ENCODE measurements at places on chromosomes 3 and 15.
A peak's percentile ranks its signal among the peaks of the same experiment; 100 is the strongest.

DNA sequence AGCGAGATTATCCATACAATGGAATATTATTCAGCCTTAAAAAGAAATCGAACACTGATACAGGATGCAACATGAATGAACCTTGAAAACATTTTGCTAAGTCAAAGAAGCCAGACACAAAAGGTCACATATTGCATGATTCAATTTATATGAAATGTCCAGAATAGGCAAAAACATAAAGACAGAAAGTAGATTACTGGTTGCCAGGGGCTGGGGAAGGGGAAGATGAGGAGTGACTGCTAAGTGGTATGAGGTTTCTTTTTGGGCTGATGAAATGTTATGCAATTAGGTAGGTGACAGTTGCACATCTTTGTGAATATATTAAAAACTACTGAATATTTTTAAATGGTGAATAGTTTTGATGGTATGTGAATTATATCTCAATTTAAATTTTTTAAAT lies 38.3 kb downstream of the LRRFIP2 start:
- DNase-seq: no peak

DNA sequence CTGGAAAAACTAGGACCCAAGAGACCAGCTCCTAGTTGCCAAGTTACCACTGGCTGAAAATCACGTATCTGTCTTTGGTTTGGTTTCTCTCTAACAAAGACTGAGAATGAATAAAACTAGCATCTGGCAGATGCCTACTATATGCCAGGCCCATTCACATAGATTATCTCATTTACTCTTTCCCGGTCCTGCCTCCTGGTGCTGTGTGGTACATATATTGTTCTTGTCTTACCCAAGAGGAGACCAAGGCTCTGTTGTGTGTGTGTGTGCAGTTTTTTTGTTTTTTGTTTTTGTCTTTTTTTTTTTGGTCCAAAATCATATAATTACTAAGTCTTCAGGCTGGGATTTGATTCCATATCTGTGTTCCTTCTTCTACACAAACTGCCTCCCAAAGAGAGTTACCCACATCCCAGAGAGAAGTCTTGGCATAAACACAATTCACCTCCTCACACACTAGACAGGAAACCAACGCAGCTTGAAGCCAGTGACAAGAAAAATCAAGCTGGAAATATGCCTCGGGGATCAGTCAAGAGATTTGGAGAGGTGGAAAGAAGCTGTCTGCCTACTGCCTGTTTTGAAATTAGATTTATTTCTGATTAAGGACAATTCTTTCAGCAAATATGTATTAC lies 891 bp downstream of the AHSG start:
- no peak for DNase-seq

DNA sequence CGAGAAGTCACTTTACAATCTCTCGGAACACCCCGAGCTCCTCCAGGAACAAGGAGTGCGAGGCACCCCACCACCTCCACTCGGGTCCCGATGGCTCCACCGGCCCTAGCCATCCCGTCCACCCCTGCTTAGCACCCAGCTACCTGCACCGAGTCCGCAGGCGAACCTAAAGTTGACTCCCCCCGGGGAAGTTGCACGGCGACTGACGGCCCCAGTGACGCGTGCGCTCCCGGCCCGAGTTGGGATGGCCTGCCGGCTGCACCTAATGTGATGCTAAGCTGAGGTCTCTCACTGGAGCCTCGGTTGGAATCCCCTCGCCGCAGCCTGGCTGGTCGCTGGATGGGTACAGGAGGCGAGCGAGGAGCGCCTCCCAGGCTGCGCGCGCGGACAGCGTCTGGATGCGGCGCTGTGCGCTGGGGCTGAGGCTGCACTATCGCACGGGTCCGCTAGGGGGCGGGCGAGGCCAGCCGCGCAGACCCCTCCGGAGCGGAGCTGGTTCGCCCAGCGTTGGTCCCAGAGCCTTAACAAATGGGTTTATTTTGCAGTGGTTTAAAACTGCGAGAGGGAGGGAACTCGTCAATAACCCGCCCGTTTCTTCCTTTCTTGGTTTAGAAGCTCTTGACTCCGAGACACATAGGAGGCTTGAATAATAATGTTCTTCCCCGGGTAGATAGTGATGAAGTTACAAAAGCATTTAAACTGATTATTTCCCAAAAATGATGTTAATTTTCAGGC lies at the start of gene OXTR:
Gene OXTR (minus strand): TSS at position 526 of the 735 bp plus-strand sequence. CDS start 1,426 bp downstream, outside the sequence.
- DNase-seq: peak; percentile 92

DNA sequence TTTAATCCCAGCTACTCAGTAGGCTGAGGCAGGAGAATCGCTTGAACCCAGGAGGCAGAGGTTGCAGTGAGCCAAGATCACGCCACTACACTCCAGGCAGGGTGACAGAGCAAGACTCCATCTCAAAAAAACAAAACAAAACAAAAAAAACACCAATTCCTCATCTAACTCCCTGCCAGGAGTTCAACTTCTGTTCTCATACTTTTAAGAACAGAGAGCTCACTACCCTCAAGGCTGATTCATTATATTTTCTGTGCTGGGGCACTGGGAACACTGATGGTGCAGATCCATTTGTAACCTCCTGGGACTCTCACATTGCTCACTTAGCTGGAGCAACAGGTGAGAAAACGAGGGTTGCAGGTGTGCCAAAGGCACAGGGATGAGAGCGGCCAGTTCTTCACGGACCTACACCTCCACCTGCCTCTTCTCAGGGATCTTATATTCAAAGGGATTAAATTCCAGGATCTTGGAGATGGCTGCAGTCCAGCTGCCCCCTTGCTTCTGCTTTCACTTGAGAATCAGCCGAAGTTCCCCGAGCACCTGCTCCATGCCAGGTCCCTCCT lies 12.3 kb upstream of the CSK start:
- no peak for DNase-seq

DNA sequence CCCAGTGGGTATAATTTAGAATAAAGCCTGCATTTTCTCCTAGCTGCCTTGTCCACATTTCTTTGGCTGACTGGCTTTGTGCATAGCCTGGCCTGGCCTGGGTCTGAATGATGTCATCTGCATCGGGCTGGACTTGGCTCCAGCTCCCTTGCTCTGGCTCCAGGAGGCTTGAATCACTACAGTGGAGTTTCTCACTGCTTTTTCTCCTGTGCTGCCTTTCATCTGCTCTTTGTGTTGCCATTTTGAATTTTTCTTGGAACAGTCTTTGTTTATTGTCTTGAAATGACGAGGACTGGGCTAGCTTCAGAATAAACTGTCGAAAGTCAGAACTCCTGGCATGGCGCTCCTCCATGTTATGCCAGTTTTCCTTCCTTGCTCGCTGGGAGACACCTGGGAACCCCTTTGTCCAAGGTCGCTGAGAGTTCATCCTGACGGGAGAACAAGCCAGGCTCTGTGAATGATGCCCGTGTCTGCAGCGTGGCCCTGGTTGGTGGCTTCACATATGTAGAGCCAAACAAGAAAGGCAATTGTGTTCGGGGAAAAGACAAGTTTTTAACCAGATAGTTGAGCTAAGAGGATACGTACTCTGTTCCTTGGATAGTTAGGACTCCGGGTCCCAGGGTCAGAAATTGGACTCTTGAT lies 258.9 kb downstream of the PDZRN3 start:
- DNase-seq: no peak

DNA sequence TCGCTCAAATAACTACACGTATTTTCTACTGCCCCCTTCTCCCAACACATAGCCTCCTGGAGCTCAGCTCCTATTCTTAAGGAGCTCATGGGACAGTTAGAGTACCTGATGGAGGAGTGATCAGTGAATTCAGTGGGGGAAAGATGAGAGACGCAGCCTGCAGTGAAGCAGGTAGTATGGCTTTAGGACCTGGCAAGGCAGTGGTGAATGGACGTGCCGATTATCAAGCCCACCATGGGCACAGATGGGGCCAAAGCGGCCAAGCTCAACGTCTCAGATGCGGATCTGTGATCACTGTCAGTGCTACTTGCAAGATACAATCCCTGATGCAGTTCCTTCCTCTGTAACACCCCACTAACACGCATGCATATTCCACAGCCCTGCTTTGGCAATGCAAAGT lies 45.8 kb upstream of the ATP2B2 start:
- DNase-seq: no peak

DNA sequence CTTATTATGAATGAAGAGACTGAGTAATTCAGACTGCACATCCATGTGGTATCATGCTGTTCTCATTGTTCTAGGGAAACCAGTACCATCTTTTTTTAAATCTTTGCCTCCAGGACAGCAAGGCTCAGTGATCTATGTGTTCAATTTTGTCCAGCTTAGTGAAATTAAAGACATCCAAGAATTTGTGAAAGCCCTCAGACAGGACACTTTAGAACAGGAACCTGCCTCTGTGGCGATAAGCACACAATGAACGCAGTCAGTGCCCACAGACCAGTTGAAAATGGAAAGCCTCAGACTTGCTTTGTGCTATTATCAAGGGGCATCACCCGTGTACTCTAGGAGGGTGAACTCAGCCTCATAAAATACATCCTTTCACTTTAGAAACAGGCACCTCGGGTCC lies 20.1 kb downstream of the EID1 start:
- no peak for DNase-seq

- no peak for DNase-seq
Observed at GRCh38 chr3:169953462-169954141, 13.0 kb upstream of the SEC62 start.

GRCh38 chr3:134145183-134145582 lies 105.5 kb downstream of the RYK start:
- DNase-seq: no peak

DNA sequence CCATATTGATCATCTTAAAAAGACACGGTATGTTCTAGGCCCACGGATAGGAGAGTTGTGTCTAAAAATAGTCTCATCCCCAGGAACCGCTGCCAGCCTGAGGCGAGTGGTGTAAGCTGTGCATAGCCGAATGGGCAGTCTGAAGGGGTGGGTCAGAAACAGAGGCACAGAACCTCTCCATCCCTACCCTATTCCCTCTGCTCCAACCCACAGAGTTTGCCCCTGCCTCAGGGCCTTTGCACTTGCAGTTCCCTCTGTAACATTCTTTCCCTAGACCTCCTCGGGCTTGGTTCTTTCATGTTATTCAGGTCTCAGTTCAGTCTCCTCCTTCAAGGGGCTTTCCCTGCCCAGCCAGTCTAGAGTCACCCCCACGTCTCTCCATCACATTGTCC lies 4.8 kb downstream of the SCN5A start:
- DNase-seq: no peak

- DNase-seq: no peak
Observed at GRCh38 chr3:71910108-71910507, 125.2 kb upstream of the PROK2 start.

DNA sequence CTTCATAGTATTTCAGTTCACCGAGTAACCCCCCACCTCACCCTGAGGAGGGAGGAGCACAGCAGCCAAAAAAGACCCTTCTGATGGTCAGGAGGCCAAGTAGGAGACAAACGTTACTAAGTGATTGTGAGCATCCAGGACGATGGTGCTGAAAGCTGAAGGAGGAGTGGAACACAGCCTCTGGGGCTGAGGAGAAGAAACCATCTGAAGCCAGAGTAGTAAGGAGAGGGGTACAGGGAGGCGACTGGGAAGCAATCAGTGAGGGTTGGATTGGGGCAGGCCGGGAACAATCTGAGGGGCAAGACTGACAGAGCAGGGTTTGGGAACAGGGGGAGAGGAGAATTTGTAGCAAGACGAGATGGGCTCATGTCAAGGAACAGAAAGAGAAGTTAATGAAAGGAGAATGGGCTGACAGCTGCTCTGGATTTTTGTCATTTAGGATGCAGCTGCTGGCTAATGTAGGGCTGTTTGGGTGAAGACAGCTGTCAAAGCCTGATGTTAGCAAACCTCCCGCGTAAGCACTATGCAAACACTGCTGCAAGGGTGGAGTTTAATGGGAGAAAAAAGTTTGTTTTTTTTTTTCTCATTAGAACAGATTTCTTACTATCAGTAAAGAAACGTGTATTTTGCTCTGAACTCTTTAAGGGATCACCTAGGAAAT lies 622.2 kb downstream of the EDEM1 start:
- no peak for DNase-seq

DNA sequence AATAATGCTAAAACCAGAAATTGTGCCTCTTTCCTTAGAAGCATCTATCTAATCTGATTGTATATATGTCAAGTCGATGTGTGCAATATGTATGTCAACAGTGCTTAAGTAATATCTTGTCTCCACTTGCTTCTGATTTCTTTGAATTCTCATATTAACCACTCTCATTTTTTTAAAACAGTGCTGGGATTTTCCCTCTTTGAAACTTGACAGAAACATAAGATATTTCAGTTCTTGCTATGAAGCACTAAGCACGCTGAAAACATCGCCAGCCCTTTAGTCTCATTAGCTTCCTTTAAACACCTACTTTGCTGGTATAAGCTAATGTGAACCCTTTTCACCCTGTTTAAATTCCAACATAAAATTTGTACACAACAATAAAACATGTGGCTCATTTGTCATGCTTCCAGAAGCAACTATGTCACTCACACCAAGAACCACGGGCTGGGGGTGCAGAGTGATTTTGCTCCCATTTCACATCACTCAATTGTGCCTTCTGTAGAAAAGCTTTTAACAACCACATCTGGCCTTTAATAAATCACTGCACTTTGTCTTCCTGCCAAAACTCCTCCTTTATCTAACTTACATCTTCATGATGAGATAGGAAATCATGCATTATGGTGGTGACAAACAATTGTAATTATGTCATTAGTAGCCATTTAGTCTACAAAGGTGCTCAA lies 185.2 kb downstream of the FOXP1 start:
- no peak for DNase-seq

GRCh38 chr3:44712455-44713075 lies at the start of gene ZNF502:
Gene ZNF502, plus strand, starts transcription at chr3:44712660. Its CDS starts 7,602 bp downstream, at chr3:44720262.
- DNase-seq: peak; percentile 82

- DNase-seq: no peak
Observed at GRCh38 chr3:17149076-17149475, 264.3 kb downstream of the PLCL2 start.

GRCh38 chr3:186524616-186525015 lies 19.6 kb downstream of the CRYGS start:
- DNase-seq: no peak

DNA sequence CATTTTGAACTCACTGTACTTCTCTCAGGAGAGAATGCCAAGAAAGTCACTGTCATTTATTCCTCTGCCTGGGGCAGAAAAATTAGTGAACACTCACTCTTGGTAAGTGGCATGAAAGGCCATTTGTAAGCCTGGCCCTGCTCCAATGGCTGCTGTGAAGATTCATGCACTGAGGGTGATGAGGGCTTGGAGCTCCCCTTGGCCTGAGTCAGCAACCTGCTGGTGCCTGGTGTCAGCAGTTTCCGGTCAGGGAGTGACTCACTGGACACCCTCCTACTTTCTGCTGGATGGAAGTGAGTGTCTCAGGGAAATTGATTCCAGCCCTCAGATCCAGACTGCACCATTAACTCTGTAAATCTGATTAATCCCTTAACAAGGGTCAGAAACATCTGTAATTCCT lies 37.6 kb downstream of the TRA2B start:
- no peak for DNase-seq

GRCh38 chr3:43632269-43632733 lies 10.5 kb upstream of the ANO10 start:
- no peak for DNase-seq

DNA sequence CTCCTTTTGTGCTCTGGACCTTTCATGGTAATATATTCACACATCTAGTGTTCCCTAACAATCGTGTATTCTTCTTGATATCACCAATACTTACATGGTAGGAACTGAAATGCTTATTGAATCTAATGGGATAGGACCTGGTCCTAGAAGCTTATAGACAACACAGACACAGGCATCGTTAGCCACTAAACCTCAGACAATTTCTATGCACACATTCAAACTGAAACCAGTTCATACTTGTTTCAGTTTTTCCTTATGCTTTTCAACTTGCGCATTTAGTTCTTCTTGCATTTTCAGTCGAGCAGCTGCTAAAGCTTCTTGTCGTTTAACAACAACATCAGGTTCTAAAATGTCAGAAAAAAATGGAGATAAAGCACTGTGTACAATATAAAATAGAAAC lies 2.3 kb downstream of the SELENOS start:
- DNase-seq: no peak

GRCh38 chr3:8983026-8983425 lies 19.8 kb upstream of the RAD18 start:
- DNase-seq: no peak

Measured in neural progenitor cell (in vitro differentiated cells).